ENCODE measurements at places on chromosomes 2 and 18. TPM values are rescaled to one million over a fixed set of nuclear protein-coding genes. Genes with fewer than 3 reads are reported as not detected.

The AGXT gene
- not detected for total RNA-seq

The TM4SF20 gene
- total RNA-seq = not detected

GRCh38 chr2:108614659-108615058 lies 80.4 kb downstream of the LIMS1 start:
- no peaks in the 10 kb centered on the region for H3K27me3 ChIP-seq
- no peaks in the 10 kb centered on the region for H3K36me3 ChIP-seq
- H3K4me1 ChIP-seq = peaks cover 51% of the 10 kb centered on the region

DNA sequence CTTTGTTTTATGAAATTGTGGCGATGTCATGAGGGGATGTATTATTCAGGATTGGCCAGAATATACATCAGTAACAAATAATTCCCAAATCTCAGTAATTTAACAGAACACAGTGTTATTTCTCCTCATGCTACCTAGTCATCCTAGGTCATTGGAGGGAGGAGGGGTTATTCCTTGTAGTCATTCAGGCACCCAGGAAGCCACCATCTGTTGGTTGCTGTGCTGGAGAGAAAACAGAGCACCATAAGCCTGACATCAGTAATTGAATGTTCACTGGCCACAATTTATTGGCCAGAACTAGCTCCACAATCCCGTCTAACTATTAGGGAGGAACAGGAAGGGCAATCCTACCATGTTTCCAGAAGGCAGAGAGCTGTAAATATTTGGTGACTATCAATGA lies 303.5 kb upstream of the CELF4 start:
- no peaks in the 10 kb centered on the region for H3K27me3 ChIP-seq
- no peak for DNase-seq

DNA sequence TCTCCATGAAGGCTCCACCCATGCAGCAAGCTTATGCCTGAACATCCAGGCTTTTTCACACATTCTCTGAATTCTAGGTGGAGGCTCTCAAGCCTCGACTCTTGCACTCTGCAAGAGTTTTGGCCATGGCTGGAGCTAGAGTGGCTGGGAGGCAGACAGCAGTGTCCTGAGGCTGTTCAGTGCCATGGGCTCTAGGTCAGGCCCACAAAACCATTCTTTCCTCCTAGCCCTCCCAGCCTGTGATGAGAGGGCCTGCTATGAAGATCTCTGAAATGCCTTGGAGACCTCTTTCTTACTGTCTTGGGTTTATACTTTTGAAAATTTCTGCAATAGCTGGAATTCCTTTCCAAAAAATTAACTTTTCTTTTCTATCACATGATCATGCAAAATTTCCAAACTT lies 210.7 kb downstream of the RND3 start:
- DNase-seq = no peak
- peaks cover 4% of the 10 kb centered on the region for H3K36me3 ChIP-seq
- peaks cover 28% of the 10 kb centered on the region for H3K4me1 ChIP-seq
- H3K27ac ChIP-seq = no peak overlapping the region
- H3K4me3 ChIP-seq = no peak overlapping the region
- no peaks in the 10 kb centered on the region for H3K27me3 ChIP-seq

DNA sequence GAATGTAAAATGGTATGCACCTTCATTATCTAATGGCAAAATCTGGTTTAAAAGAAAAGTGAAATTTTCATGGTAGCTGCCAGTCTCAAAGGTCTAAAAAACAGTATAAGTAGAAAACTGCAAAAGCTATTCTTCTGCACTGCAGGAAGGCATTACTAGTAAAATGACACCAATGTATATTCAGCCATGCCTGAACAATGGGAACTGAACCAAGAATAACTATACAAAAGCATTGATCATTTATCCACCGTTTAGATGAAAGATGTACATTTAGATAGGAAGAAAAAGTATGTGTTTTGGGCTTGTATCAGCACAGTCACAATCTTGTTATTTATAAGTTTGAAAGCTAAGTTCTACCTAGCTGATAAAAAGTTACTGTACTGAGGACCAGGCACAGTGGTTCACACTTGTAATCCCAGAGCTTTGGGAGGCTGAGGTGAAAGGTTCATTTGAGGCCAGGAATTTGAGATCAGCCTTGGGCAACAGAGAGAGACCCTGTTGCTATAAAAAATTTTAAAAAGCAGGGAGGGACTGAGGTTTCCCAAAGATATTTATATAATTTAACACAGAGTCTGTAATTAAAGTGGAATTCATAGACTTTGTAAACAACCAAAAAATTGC lies 163.1 kb upstream of the WDSUB1 start:
- H3K27ac ChIP-seq = peak overlapping the region; percentile 16
- H3K4me3 ChIP-seq = no peak overlapping the region
- no peak for DNase-seq
- peaks cover 13% of the 10 kb centered on the region for H3K4me1 ChIP-seq
- peaks cover 43% of the 10 kb centered on the region for H3K36me3 ChIP-seq

All from osteocyte (in vitro differentiated cells).